ENCODE measurements at places on chromosomes 7 and 10.

DNA sequence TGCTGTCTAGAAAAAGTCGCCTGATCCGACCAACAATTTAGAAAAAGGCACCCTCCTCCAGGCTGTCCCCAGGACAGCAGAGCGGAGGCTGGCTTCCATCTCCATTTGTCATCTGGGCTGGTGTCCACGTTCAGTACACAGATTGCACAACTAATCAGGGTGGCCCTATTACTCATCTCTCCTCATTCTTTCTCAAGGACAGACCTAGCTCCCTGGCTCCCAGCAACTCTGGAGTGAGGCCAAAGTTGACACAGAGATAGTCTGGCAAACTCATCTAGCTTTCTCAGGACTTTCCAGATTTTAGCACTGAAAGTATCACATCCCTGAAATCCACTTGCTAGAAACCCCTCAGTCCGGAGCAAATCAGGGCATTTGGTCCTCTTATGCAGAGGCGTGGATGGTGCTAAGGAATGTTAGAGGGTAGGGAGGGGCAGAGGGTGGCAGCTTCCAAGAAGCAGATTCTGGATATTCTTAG is 75.1 kb downstream of the DNAH11 start:
- H3K4me1 ChIP-seq, result no peaks in the 10 kb centered on the region
- DNase-seq, result no peak
- no peak overlapping the region for H3K4me3 ChIP-seq
- H3K27ac ChIP-seq, result no peak overlapping the region
- H3K27me3 ChIP-seq, result peaks cover 2% of the 10 kb centered on the region

- no peaks in the 10 kb centered on the region for H3K36me3 ChIP-seq
- H3K4me3 ChIP-seq, result no peak overlapping the region
- H3K27me3 ChIP-seq, result no peaks in the 10 kb centered on the region
- no peaks in the 10 kb centered on the region for H3K4me1 ChIP-seq
- DNase-seq, result no peak
These were observed 467.5 kb downstream of the GPAM start for GRCh38 chr10:111716032-111716431.

- DNase-seq, result no peak
- H3K4me1 ChIP-seq, result no peaks in the 10 kb centered on the region
- peaks cover 4% of the 10 kb centered on the region for H3K27me3 ChIP-seq
- no peak overlapping the region for H3K4me3 ChIP-seq
- no peaks in the 10 kb centered on the region for H3K36me3 ChIP-seq
These were observed 15.6 kb upstream of the AKR1C3 start for GRCh38 chr10:5078547-5079180.

GRCh38 chr7:124208173-124208572 is 175.3 kb upstream of the TMEM229A start:
- H3K27ac ChIP-seq, result no peak overlapping the region
- no peaks in the 10 kb centered on the region for H3K27me3 ChIP-seq
- H3K36me3 ChIP-seq, result no peaks in the 10 kb centered on the region
- DNase-seq, result no peak

DNA sequence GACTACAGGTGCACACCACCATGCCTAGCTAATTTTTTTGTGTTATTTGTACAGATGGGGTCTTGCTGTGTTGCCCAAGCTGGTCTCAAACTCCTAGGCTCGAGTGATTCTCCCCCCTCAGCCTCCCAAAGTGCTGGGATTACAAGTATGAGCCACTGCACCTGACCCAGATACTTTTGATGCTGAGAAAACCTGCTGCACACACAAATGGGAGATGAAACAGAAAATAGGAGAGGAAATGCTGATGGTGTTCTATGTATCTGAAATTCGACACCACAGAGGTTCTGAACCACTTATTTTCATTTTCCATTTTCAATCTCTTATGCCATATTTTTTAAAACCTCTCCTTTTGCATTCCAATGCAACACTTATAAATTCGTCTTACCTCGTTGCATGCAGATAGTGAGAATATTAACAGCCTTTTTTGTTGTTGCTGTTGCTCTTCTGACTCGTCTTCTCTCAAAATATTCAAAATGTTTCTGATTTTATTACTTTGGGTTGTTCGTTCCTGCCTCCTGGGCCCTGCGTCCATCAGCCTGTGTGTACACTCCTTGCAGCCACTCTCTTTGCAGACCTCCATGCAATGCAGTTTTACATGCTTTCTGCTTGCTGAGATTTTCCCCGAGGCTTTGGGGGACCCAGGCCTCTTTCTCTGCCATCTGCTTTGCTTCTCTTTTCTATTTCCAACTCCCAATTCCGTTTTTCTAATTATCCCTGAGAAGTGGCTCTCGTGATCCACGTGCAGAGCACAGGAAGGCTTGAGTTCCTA is 556.1 kb downstream of the GALNT17 start:
- H3K4me3 ChIP-seq, result no peak overlapping the region
- no peaks in the 10 kb centered on the region for H3K36me3 ChIP-seq
- H3K27me3 ChIP-seq, result peaks cover 4% of the 10 kb centered on the region
- no peaks in the 10 kb centered on the region for H3K4me1 ChIP-seq

- H3K4me3 ChIP-seq, result no peak overlapping the region
- DNase-seq, result no peak
- H3K27ac ChIP-seq, result no peak overlapping the region
- H3K4me1 ChIP-seq, result no peaks in the 10 kb centered on the region
- no peaks in the 10 kb centered on the region for H3K36me3 ChIP-seq
- H3K27me3 ChIP-seq, result no peaks in the 10 kb centered on the region
These were observed 46.2 kb downstream of the KCNMA1 start for GRCh38 chr10:77591238-77591880.

GRCh38 chr7:77783545-77783944 is 14.7 kb downstream of the TMEM60 start:
- DNase-seq, result no peak
- no peak overlapping the region for H3K27ac ChIP-seq
- H3K4me1 ChIP-seq, result peaks cover 28% of the 10 kb centered on the region
- no peak overlapping the region for H3K4me3 ChIP-seq

DNA sequence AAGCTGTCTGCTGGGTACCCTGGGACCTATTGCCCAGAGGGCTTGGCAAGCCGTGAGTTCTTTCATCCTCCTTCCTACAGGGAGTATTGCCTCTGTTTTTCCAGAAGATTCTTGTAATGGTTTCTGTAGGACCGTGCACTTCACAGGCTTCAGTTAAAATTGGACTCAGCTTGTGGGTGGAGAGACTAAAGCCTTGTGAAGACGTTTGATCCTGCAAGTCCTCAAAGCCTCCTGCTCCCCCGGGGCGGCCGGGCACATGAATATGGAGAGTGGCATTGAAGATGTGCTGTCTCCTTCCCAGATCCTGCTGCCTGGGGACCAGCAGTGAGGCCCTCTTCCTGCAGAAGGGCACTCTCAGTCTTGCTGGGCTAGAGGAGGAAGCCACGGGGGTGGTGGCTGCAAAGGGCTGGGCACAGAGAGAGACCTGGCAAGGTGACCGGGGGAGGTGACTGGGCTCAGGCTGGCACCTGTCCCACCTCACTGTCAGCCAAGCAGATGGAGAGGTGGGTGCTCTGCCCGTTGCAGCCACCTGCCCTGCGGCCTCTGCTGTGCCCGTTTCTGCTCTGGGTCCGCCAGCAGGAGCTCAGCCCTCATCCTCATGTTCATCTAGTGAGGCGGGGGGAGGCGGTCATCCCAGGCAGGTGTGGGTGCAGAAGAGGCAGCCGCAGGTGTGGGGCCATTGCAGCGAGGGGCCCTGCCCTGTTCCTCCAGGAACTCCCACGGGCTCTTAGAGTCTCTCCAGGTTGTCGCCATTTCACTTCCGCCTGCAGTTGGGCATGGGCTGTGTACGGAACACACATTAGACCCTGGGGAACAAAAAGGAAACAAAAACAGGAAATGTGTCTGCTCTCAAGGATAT is 55.7 kb downstream of the TMEM209 start:
- no peak overlapping the region for H3K27ac ChIP-seq
- DNase-seq, result no peak
- no peaks in the 10 kb centered on the region for H3K36me3 ChIP-seq
- H3K4me3 ChIP-seq, result no peak overlapping the region
- H3K4me1 ChIP-seq, result peaks cover 15% of the 10 kb centered on the region
- peaks cover 7% of the 10 kb centered on the region for H3K27me3 ChIP-seq
